Hematopoietic multipotent progenitor cell treated with erythropoietin and hydrocortisone succinate and interleukin-3 and kit ligand, for 15 days (in vitro differentiated cells): ENCODE measurements at places on chromosomes 2 and 18.

GRCh38 chr2:208222351-208222750, 32.5 kb downstream of the IDH1 start:
- DNase-seq, result no peak

GRCh38 chr2:102839668-102840388, 78.0 kb downstream of the TMEM182 start:
- DNase-seq, result peak; percentile 55

GRCh38 chr2:128594651-128594910, 275.9 kb upstream of the HS6ST1 start:
- DNase-seq, result no peak

DNA sequence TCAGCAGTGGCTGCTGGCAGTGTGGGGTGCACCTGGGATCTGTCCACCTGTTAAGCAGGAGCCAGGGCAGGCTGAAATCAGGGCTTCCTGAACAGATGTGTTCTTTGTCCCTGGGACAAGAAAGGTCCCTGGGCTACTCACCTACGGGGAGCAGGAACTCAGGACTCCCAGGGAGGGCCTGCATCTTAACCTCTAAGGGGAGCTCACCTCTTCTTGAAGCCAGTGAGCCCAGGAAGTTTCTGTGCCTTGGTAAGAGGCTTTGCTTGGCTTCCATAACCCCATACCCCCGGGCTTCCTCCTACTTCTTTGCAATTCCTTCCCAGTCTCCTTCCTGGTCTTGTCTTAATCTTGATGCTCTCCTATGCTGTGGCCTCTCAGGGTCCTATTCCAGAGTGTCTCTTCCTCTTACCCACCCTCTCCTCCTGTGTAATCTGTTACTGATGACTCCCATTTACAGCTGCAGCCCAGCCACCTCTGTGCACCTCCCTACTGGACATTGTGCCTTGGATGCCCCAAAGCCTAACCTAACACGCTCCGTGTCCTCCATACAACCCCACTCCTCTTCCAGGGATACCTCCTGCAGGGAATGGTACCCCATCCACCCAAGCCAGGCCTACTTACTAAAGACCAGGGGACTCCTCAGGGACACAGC, 55.7 kb upstream of the MAPRE3 start:
- DNase-seq, result no peak

DNA sequence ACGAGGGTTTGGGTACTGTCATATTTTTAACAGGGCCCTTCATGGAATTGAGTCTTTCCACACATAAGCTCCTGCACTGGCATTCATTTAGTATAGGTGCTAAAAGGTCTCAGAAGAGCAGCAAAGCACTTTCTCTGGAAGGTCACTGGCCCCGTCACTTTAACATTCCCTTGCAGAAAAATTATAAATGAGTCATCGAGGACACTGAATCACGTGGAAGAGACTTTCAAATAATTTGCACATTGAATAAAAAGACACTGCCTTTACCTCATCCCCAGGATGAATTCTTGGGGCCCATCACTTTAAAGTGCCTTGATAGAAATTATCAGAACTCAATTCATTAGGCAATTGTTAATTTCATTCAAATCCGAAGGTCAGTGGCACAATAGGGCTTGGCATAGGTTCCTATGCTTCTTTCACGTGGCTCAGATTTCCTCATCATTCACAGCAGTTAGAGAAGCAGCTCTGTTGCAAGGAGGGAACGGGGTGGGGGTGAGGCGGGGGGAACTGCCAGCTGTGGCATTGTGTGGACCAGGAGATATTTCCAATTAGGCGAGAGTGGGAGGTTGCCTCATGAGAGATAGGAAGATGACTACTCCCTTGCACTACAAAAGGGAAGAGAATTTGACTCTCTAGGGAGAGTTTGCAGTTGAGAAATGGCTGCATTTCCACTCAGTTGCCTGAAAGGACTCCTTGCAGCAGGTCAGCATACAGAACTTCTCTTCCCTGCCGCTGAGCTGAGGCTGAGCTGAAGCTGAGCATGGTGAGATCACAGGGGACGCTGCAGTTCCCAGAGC, 86.3 kb upstream of the NPAS2 start:
- DNase-seq, result no peak

DNA sequence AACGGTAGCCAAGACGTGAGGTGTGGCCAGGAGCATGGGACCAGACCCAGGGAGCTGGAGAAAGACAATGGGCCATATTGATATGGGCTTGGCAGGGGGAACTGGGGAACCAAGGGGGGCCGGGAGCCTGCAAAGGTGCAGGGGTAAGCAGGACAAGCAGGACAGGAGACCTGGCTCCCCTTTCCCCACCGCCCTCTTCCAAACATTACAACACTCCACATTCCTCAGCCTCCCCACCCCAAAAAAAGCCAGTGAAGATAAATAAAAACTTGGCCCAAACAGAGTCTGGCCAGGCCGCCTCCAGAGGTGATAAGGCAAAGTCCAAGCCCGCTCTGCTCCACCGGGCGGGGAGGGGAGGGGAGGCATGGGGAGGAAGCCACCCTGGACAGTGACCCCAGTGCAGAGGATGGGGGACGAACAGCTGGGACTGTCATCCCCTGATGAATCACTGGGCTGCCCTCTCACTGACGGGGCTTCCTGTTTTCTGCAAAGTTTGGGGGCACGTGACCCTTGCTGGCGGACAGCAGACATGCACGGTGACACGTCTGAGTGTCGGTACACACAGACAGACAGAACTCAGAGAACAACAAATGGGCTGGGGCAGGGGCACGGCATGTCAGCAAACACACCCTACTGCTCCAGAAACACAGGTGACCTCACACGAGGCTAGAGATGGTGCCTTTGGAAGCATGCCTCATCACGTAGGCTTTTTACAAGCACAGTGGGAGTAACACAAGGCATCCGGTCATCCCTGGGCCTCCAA, 100.2 kb downstream of the TNS1 start:
- peak; percentile 36 for DNase-seq

DNA sequence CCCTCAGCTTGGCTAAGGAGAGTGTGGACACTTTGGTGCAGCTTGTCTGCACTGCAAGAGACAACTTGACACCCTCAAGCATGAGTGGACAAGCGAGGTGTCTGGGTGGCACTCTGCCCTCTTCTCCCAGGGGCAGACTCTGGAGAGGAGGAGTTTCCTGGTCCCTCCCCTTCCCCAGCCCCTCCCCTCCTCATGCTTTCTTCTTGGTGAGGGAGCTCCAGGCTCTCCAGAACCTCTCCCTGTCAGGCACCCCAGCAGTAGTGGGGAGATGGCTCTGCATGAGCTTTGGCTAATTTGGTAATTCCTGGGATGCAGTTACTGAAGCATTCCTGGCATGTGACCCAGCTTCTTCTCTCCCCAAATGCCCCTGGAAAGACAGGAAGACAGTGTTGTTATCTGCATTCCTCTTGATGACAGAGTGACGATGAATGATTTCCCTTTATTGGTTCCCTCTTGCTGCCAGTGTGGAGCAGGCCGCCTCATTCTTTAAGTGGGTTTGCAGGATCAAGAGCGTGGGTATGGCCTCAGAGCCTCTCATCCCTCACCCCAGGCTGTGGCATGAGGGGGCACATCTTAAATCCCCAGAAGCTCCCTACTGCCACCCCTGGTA, 89.2 kb downstream of the STPG4 start:
- no peak for DNase-seq

GRCh38 chr2:45816272-45816671, 164.8 kb downstream of the PRKCE start:
- no peak for DNase-seq

- no peak for DNase-seq
Observed at GRCh38 chr2:112814278-112814677, 22.3 kb downstream of the IL1B start.

GRCh38 chr2:195486987-195487644, 169.9 kb upstream of the SLC39A10 start:
- DNase-seq, result peak; percentile 50

DNA sequence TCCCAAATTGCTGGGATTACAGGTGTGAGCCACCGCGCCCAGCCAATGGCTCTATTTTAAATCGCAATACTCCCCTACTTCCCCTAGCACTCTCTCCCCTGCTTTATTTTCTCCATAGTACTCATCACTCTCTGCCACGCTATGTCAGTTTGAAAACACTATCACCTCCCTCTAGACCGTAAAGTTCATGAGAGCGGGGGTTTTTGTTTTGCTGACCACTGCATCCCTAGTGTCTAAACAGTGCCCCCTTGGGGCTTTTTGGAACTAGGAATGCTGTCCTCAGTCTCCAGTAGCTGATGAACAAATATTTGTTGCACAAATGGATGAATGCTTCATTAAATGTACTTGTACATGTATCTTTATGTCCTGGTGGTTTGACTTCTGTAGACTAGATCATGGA, 44.1 kb downstream of the ATOH8 start:
- DNase-seq, result no peak

- DNase-seq, result no peak
Observed at GRCh38 chr18:23115683-23116096, 19.6 kb upstream of the CABLES1 start.

DNA sequence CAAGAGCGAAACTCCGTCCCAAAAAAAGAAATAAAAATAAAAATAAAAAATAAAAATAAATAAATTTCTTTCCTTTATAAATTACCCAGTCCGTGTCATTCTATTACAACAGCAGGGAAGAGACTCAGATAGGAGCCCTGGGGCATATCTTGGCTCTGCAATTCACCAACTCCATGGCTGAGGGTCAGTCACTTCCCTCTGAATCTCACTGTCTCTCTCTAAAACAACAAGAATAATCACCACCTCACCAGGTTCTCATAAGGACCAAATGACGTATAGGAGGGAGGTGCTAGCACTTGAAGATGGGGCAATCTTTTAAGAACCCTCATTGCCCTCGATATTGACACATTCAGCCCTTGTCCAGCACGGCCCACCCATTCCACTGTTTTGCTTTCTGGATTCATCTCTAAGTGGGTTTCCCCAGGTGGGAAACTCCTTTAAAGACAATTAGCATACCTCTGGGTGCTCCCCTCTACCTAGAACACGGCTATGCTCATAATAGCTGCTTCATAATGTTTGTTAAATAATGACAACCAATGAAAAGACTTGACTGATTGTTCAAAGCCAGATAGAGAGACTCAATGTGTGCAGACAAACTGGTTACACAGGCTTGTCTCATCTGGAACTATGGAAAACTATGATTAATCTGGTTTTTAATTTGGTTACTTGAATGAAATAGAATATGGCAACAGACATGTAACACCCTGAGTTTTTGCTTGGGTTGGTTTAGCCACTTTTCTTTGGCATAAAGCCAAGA, 15.1 kb downstream of the MYCN start:
- no peak for DNase-seq

- peak; percentile 77 for DNase-seq
Observed at GRCh38 chr2:43169987-43170386, 56.4 kb downstream of the ZFP36L2 start.

GRCh38 chr18:78238404-78239089, 741.1 kb upstream of the SALL3 start:
- no peak for DNase-seq

DNA sequence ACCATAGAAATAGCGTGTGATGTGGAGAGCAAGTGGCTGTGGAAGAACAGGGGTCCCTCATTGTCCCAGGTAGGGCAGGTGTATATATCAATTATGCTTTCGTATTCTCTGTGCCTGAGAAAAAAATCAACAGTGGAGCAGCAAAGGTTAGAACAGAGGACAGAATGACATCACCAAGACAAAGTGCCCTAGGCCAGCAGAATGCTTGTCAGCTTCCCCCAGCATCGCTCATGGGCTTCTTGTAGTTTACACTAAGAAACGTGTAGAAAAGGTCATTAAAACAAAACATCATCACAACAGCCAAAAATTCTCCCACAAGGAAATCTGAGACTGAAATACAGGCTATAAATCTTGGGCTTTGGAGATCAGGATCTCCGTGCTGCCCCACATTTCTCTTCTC, 288.0 kb downstream of the TDRD15 start:
- DNase-seq, result no peak

DNA sequence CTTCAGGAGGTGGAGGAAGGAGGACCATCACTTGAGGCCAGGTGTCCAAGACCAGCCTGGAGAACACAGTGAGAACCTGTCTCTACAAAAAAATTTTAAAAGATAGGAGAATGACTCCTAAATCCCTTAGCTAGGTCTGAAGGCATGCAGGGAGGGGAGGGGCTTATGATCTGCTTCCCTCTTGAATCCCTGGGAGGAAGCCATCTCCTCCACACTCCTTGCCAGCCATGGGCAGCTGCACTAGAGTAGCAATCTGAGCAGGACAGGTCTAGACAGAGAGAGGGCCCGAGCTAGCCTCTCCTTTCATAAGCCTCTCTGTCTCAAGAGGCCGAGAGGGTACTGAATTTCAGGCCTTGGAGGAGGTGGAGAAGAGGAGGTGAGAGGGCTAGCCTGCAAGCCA, 42.5 kb downstream of the DAPL1 start:
- no peak for DNase-seq

DNA sequence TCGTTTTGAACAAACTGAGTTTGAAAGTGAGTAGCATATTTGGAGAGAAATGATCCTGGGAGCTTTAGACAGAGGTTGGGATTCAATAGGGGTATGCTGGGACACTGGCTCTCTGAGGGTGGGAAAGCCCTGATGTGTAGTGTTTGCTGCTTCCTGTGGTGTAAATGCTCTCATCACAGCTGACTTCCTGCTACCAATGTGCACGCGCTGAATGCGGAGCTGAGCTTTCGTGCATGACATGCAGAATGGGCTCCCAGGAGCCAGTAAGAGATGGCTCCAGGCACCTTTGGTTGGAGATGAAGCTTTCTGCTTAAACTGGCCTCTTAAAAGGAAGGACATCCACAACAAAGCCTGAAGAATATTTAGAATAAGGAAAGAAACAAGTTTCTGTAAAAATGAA, 224.1 kb upstream of the CCDC150 start:
- DNase-seq, result no peak

DNA sequence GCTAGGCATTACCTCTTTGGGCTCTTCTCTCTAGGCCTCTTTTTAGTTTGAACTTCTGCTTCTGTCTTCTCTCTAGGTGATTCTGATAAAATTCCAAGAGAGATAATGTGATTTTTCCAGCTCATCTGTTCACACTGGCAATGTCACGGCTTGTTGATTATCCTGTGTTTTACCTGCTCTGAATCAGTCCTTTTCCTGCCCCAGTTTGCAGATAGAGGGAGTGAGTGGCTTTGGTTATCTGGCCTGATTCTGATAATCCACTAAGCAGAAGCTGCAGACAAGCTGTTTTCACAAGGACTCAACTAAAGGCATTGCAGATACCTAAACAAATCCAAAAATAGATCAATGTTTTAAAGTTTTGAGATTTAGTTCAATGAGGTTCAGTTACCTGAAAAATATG, 111.9 kb downstream of the DCC start:
- no peak for DNase-seq

GRCh38 chr2:67479261-67479660, 82.1 kb downstream of the ETAA1 start:
- DNase-seq, result no peak

DNA sequence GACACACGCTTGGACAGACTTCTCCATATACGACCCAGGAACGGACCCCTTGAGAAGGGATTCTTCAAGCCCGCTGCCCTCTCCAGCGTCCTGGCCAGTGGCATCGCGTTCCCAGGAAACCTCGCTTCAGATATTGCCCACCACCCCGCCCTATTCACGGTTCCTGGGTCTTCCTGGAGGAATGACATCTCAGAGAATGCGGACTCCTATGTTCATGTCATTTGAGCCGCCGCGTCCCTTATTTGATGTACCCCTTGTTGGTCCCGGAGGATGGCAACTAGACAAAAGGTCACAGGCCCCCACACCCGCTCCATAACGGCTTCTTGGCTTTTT, 588 bp upstream of the CCDC93 start:
- DNase-seq, result no peak
